ENCODE measurements at places on chromosomes 6 and 20.
A peak's percentile ranks its signal among the peaks of the same experiment; 100 is the strongest.

DNA sequence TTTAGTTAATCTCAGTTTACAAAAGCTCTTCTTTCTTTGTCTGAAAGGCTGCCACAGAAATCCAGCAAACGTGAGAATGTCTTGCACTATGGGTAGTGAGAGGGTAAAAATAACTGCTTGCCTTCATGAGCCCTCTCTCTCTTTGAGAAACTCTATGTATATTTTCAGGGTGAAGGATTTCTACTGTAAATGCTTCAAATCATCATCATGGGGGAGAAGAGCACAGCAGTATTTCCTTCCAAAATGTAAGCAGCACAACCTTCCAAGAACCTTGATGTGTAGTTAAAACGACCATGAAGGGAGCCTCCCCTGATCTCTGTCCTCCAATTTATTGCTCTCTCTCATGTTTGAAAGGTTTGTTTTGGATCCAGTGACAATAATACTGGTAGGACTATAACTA, 141.3 kb upstream of the CENPW start:
- DNase-seq, result no peak

DNA sequence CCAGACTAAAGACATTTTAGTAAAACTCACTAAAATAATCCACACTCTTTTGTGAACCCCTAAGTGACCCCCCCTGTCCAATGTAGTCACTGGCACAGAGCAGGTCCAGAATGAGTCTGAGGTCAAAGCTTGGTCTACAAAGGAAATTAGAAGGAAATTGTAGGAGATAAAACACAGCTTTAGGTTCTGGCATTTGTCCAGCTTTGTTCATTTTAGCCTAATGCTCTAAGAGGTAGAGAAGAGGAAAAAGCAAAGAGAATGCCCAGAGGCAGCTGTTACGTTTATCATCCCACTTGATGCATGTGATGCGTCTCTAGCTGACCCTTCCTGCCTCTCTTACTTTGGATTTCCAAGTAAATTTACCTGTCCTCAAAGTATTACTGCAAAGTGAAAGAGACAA, 62.5 kb downstream of the CNKSR3 start:
- no peak for DNase-seq

DNA sequence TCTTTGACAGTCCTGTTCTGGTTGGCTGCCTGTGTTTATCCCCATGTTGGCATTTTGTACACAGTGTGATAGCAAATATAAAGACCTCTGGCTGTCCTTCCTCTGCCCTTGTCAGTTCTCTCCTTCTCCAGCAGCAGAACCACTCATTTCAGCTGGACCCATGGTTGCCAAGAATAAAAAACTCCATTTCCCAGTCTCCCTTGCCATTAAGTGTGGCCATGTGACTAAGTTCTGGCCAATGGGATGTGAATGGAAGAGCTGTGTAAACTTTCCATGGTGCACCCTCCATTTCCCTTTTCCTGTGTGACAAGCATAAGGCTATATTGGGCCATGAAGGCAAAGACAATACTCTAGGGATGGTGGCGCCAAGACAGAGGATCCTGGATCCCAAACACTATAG, 78.4 kb upstream of the TBC1D7 start:
- no peak for DNase-seq

GRCh38 chr20:59809630-59810448, 123.6 kb downstream of the SYCP2 start:
- DNase-seq, result no peak

GRCh38 chr6:5644523-5645185, 362.1 kb downstream of the NRN1 start:
- no peak for DNase-seq

- DNase-seq, result peak; percentile 53
Observed at GRCh38 chr20:34037767-34038166, 44.1 kb downstream of the RALY start.

GRCh38 chr20:61306937-61307475, 54.9 kb downstream of the CDH4 start:
- no peak for DNase-seq

DNA sequence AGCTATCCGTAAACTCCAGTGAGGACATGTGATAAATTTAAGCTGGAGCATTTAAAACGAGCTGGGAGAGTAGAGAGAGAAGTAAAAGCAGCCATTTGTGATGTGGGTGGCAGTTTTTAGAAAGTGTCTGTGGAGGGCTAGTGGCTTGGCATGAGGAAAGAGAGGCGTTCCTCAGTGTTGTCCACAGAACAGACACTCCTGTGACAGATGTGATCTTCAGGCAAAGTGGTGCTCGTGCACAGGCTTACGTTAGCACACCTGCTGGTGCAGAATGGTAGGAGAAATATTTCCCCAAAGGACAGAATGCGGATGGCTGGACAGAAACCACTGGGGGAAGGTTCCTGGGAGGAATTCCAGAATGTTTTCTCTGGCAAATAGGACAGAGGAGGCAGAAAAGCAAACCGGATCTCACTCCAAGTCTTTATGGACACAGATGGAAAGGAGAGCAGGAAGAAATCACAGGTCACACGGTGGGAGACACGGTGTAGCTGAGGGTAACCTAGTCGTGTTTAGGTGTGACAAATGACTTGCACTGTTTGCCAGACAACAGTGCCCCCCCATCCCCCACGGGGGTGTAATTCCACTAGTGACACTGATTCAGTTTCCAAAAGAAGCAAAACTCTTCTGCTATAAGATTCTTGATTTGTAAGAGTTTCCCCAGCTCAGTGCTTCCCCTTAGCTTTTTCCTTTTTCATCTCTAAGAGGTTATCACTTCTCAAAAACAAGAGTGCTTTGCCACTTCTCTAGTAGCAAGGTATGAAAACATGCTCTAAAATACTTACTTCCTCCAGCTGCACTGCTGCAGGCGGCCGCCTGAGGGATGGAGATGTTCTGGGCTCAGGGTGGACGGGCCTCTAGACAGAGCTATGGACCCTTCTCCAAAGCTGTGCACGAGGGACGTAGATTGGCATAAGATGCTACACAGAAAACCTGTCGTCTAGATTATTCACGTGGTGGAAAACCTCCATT, 293.2 kb downstream of the QKI start:
- DNase-seq, result no peak

DNA sequence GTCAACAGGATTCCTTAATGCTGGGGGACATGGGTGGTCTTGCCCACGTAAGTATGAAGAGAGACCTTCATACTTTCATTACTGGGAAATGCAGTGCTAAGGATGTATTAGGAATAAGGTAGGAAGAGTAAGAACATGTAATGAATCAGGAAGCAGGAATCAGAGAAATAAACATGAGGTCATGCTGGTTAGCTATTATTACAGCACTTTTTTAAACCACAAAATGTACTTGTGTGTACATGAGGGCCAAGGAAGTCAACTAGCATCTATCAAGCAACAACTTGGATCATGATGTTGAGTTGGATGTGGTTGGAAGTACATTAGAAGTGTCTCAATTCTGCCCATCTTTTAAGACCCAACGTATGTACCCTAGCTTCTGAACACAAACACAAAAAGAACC, 63.5 kb upstream of the E2F3 start:
- DNase-seq, result no peak

- peak; percentile 63 for DNase-seq
Observed at GRCh38 chr20:50312682-50313521, 122.3 kb downstream of the CEBPB start.

- DNase-seq, result no peak
Observed at GRCh38 chr6:35894776-35895175, 26.1 kb downstream of the SRPK1 start.

DNA sequence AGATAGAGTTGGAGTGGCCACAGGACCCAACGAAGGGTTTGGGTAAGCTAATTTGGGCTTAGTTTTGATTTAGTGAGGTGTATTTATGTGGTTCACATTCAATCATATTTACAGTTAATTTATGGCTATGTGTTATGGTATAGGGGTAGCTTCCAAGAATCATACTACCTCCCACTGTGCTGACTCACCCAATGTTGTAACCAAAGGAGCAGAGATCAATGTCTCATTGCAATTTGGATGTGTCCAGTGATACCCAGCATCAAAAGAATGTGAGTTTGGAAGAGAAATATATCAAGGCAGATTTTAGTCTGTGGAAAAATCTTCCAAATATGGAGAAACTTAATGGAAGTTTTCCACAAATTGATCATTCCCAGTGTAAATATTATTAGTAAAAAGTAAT, 25.3 kb upstream of the SMIM8 start:
- no peak for DNase-seq

DNA sequence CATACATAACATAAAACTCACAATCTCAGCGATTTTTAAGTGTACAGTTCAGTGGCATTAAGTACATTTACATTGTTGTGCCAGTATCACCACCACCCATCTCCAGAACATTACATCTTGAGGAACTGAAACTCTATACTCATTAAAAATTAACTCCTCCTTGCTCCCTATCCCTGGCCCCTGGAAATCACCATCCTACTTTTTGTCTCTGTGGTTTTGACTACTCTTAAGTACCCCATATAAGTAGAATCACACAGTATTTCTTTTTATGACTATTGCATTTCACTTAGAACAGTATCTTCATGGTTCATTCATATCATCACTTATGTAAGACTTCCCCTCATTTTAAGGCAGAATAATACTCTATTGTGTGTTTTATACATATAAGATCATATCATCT, 1108.1 kb downstream of the GRIK2 start:
- no peak for DNase-seq

DNA sequence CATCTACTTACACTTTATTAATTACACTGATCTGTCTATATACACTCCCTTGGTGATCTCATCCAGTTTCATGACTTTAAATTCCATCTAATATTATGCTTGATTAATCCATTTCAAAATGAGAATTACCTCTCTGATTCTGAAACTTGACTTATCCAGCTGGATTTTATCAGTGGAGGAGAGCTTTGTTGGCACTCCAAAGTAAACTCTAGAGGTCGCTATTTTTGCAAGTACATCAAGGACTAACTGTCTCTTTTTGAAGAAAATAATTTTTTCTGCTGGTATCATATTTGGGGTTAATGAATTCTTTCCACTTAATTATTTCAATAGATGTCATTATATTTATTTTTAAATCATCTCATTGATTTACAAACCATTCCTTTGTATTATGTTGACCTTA, 630.3 kb upstream of the MAN1A1 start:
- DNase-seq, result no peak

GRCh38 chr6:137115658-137116057, 57.8 kb downstream of the IL22RA2 start:
- DNase-seq, result no peak

GRCh38 chr6:126633373-126633772, 293.5 kb downstream of the CENPW start:
- no peak for DNase-seq

- no peak for DNase-seq
Observed at GRCh38 chr6:124964764-124965105, 2.5 kb downstream of the RNF217 start.

DNA sequence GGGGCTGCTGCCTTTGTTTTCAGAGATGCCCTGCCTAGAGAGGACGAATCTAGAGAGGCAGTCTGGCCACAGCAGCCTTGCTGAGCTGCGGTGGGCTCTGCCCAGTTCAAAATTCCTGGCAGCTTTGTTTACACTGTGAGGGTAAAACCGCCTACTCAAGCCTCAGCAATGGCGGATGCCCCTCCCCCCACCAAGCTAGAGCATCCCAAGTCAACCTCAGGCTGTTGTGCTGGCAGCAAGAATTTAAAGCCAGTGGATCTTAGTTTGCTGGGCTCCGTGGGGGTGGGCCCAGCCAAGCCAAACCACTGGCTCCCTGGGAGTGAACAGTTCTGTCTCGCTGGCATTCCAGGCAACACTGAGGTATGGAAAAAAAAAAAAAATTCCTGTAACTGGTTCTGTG, 970.9 kb downstream of the TBC1D32 start:
- DNase-seq, result no peak

DNA sequence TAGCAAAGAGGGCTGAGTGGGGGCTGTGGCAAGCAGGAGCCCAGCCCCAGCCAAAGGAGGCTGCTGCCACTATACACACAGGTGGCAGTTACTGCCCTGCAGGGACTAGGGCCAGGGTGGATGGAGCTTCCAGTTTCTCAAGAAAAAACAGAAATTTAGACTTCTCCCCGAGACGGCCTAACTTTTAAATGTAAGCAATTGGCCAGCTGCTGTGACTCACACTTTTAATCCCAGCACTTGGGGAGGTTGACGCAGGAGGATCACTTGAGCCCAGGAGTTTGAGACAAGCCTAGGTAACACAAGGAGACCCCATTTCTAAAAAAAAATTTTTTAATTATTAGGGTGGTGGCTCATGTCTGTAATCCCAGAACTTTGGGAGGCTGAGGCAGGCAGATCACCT, 98.2 kb upstream of the NFATC2 start:
- DNase-seq, result no peak

GRCh38 chr20:5715071-5715841, 34.9 kb upstream of the SHLD1 start:
- DNase-seq, result no peak

- no peak for DNase-seq
Observed at GRCh38 chr6:45160305-45160704, 167.8 kb upstream of the RUNX2 start.

GRCh38 chr20:24996449-24997377, 4.2 kb upstream of the APMAP start:
- DNase-seq, result no peak

GRCh38 chr6:54238396-54238795, 69.8 kb upstream of the TINAG start:
- peak; percentile 71 for DNase-seq

- peak; percentile 46 for DNase-seq
Observed at GRCh38 chr6:99746261-99746895, 139.7 kb downstream of the PRDM13 start.

- DNase-seq, result no peak
Observed at GRCh38 chr6:79687759-79688158, 56.6 kb downstream of the SH3BGRL2 start.

DNA sequence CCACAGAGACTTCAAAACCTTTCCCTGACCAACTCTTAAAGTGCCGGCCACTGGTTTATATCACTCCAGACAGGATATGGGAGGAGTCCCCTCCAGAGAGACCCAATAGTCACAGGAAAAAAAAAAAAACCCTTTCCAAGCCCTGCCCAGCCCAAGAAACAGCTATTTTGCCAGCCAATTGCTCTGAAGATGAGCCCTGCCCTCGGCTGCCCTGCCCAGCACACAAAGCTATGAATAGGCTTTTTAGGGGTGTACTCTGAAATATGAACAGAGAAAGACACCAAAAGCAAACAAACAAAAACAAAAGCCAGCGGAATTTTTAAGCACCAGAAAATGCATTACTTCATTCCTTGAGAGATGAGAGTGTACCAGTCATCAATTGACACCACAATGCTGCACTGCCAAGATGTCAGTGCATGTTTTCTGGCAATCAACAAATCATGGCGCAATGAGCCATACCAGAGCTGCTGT, 275.1 kb downstream of the C6orf118 start:
- no peak for DNase-seq

- DNase-seq, result no peak
Observed at GRCh38 chr6:99604166-99605073, 2.2 kb upstream of the PRDM13 start.

DNA sequence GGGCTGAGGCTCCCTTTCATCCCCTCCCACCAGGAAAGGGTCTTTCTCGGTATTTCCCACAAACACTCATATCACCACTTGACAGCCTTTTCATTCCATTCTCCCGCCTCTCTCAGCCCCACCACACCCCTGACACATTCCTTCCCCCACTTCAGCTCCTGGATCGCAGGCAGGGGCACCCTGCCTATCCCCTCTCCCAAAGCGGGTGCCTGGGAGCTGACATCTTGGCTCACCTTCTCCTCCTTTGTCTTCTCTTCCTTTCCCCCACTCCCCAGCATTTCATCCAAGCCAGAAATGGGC, 10.2 kb upstream of the VEGFA start:
- DNase-seq, result no peak

GRCh38 chr6:82397962-82398692, 34.5 kb downstream of the TPBG start:
- DNase-seq, result no peak
